Foreskin keratinocyte (primary cell): ENCODE measurements at places on chromosomes 2 and 18. TPM values are rescaled to one million over a fixed set of nuclear protein-coding genes. Genes with fewer than 3 reads are reported as not detected.

GPR39 gene
- 10.5 and 11.3 TPM in 2 replicates for total RNA-seq

UBE2F gene
- 70.5 and 71.9 TPM in 2 replicates for total RNA-seq

ZNF521 gene
- 0.10 TPM in 1 of 2 replicates, not detected in the other for total RNA-seq

HOXD13 gene
- total RNA-seq: not detected in 2 replicates

DHRS9 gene
- 0.20 TPM in 1 of 2 replicates, not detected in the other for total RNA-seq

ZNF2 gene
- total RNA-seq: 3.8 and 4.1 TPM in 2 replicates

TNFRSF11A gene
- 0.63 and 1.1 TPM in 2 replicates for total RNA-seq

HJURP gene
- total RNA-seq: 40.1 and 45.8 TPM in 2 replicates

SEPTIN10 gene
- total RNA-seq: 93.4 and 100 TPM in 2 replicates

ARL4C gene
- 139 and 150 TPM in 2 replicates for total RNA-seq

SH3RF3 gene
- 0.07 and 0.14 TPM in 2 replicates for total RNA-seq

ELOA2 gene
- total RNA-seq: not detected in 2 replicates

LMAN1 gene
- 63.7 and 77.2 TPM in 2 replicates for total RNA-seq

SPATA3 gene
- total RNA-seq: not detected in 2 replicates

UPP2 gene
- not detected in 2 replicates for total RNA-seq

IL1R1 gene
- total RNA-seq: 3.6 and 4.2 TPM in 2 replicates

SLC14A1 gene
- total RNA-seq: 0.25 TPM in 1 of 2 replicates, not detected in the other

HOXD8 gene
- total RNA-seq: 6.5 and 10.8 TPM in 2 replicates

HAAO gene
- total RNA-seq: 0.48 and 0.56 TPM in 2 replicates

CYP26B1 gene
- 0.31 and 1.0 TPM in 2 replicates for total RNA-seq

GTF2A1L gene
- total RNA-seq: not detected in 2 replicates

PLCD4 gene
- 4.0 and 4.1 TPM in 2 replicates for total RNA-seq

ANKRD29 gene
- 5.6 and 7.7 TPM in 2 replicates for total RNA-seq

RND3 gene
- 60.8 and 61.3 TPM in 2 replicates for total RNA-seq

NFATC1 gene
- total RNA-seq: 4.4 and 7.3 TPM in 2 replicates

DNER gene
- 2.1 and 5.5 TPM in 2 replicates for total RNA-seq

MARS2 gene
- total RNA-seq: 9.9 and 11.6 TPM in 2 replicates

IL1A gene
- 263 and 311 TPM in 2 replicates for total RNA-seq

CDK15 gene
- total RNA-seq: 0.14 and 0.28 TPM in 2 replicates

MAP3K20 gene
- 46.8 and 52.3 TPM in 2 replicates for total RNA-seq

STARD7 gene
- 110 and 120 TPM in 2 replicates for total RNA-seq

SPC25 gene
- total RNA-seq: 11.4 and 15.4 TPM in 2 replicates

SERPINB4 gene
- 0.07 TPM in 1 of 2 replicates, not detected in the other for total RNA-seq

GALR1 gene
- total RNA-seq: not detected in 2 replicates

PLA2R1 gene
- 9.9 and 10.8 TPM in 2 replicates for total RNA-seq

CNRIP1 gene
- total RNA-seq: 0.11 TPM in 1 of 2 replicates, not detected in the other

ABCG5 gene
- not detected in 2 replicates for total RNA-seq

ACKR3 gene
- 1.8 and 2.8 TPM in 2 replicates for total RNA-seq

XRCC5 gene
- total RNA-seq: 290 and 298 TPM in 2 replicates

REG1B gene
- not detected in 2 replicates for total RNA-seq

NEU4 gene
- total RNA-seq: not detected in 2 replicates

KIF1A gene
- total RNA-seq: not detected in 2 replicates

NMUR1 gene
- not detected in 2 replicates for total RNA-seq

ALK gene
- total RNA-seq: not detected in 2 replicates

IL1F10 gene
- not detected in 2 replicates for total RNA-seq

ITPRIPL1 gene
- 7.2 and 7.7 TPM in 2 replicates for total RNA-seq

UGT1A8 gene
- total RNA-seq: not detected in 2 replicates

GALNT13 gene
- not detected in 2 replicates for total RNA-seq

HRH4 gene
- 0.04 TPM in 1 of 2 replicates, not detected in the other for total RNA-seq

CD226 gene
- total RNA-seq: 0.60 and 0.75 TPM in 2 replicates

EML6 gene
- 0.61 and 0.63 TPM in 2 replicates for total RNA-seq

TDRD15 gene
- total RNA-seq: not detected in 2 replicates

DES gene
- total RNA-seq: not detected in 2 replicates

SLC39A6 gene
- 81.4 and 83.3 TPM in 2 replicates for total RNA-seq

CD207 gene
- not detected in 2 replicates for total RNA-seq

INPP5D gene
- 21.8 and 25.5 TPM in 2 replicates for total RNA-seq

MC2R gene
- total RNA-seq: not detected in 2 replicates
